ENCODE measurements at places on chromosomes 2 and 18.

DNA sequence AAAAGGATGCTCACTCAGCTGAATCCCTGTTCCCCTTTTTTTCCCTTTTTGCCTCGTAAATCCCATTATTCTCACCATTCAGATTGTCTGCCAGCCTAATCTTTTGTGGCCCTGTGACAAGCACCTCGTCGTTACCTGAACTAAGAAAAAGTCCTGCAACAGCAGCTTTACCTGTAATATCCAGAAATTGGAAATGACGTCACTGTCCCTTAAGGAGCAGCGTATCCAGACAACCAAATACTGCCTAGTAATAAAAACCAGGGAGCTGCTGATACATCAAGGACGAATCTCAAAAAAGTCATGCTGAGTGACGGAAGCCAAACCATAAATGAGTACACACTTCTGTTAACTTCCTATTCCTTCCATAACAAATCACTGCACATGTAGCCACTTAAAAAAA is 694.9 kb downstream of the GALR1 start:
- no peak for DNase-seq

DNA sequence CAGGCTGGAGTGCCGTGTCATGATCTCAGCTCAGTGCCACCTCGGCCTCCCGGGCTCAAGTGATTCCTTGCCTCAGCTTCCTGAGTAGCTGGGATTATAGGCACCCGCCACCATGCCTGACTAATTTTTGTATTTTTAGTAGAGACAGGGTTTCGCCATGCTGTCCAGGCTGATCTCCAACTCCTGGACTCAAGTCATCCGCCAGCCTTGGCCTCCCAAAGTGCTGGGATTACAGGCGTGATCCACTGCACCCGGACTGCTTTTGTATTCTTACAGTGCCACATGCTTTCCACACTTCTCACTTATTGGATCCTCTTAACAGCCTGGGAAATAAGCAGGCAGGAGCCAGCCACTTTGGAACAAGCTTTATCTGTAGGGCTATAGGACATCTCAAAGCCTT is 25.3 kb upstream of the BCL2L11 start:
- DNase-seq, result no peak

GRCh38 chr2:133948610-133949290 is 305.1 kb upstream of the MGAT5 start:
- no peak for DNase-seq

DNA sequence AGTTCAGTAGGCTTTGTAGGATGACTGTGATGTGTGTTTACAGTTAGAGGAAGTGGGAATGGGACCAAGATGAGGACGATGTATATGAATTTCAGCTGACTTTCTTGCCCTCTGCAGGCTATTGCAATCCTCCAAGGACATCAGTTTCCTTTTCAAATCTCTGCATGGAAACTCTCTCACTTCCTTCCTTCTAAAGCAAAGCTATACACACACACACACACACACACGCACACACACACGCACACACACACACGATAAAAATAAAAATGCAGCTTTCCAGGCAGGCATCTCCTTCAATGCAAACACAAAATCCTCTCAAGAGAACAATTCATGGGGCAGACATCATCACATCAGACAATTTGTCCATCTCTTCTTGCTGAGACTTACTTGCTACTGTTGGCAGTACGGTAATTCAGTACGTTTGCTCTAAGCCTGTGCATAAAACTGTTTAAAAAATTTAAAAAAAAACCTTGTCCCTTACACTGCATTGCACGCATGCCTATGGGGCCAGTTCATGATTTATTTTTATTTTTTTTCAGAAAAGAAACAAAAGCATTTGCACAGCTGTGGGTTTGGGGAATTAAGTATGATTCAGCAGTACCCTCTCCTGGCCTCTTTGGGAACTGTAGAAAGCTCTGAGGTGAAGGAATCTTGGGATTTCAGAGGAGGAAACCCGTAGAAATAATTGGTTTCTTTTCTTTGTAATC is 27.1 kb upstream of the ICOS start:
- peak; percentile 22 for DNase-seq

- no peak for DNase-seq
Measured at GRCh38 chr18:13217971-13218367, 591 bp upstream of the LDLRAD4 start.

DNA sequence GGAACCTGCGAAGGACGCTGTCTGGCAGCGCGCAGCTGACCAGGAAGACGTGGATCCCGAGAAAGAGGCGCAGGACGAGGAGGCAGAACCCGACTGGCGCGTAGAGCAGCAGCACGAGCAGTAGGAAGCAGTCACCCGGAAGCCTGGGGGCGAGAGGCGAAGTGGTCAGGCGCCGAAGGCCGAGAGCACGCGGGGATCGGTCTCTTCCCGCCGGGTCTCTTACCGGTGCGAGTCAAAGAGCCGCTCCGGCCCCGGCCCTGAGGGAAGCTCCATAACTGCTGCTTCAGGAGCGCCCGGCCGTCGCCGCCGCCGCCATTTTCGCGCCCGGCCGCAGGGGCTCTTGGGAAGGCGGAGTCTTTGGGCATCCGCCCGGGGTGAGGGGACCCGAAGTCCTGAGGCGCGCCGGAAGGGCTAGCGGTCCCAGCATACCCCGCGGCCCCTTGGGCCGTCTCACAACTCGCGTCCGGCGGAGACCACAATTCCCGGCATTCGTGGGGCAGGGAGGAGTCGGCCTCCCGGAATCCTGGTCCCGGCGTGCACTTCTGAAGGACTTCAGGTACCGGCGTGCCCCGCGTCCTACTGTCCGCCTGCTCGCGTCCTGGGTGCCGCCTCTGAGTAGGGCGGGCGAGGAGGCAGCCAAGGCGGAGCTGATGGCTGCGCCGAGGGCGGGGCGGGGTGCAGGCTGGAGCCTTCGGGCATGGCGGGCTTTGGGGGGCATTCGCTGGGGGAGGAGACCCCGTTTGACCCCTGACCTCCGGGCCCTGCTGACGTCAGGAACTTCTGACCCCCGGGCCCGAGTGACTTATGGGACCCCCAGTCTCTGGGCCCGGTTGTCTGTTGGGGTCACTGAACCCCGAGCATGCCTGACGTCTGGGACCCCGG is at the start of the genes AUP1 and HTRA2:
AUP1 (minus strand) TSS at position 350 of the 882 bp plus-strand sequence; CDS start at position 273, 77 bp downstream.
HTRA2 (plus strand) TSS at position 577 of the 882 bp plus-strand sequence; CDS start at position 651, 74 bp downstream.
- DNase-seq, result peak; percentile 98

GRCh38 chr18:48477348-48477747 is 61.5 kb upstream of the CTIF start:
- DNase-seq, result no peak

DNA sequence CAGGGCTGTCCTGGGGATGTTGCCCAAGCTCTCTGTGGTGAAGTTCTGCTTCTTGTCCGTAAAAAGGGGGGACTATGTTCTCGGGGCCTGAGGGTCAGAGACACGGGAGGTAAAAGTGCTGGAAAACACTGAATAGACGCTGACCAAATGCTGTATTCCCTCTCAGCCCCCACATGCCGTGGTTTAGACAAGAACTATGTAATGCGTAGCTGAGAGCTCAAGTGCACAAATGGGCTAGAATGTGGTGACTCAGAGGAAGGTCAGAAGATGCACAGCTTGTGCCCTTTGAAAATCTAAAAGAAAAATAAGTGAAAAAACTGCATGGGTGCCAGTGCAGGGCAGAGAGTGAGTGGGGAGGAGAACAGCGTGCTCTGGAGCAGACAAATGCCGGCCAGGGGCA is 80.3 kb upstream of the MAP4K4 start:
- no peak for DNase-seq

- no peak for DNase-seq
Measured at GRCh38 chr2:231213931-231214642, 15.7 kb downstream of the ARMC9 start.

DNA sequence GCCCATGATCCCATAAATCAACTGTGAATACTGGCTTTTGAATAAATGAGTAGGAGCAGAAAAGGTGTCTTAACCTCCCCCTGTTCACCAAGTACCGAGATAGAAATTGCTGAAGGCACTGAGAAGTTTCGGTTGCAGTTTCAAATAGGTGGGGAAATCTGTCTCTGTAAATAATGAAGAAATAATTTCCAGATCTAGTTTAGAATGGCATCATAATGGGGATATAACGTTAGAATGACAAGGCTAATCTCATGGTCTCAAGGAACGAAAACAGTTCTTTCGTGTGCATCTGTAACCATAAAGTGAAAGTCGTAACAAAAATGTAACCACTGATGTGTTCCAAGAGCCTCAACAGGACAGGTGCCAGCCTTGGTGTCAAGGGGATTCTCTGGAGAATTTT is 49.9 kb upstream of the TMEM18 start:
- no peak for DNase-seq

GRCh38 chr2:156057647-156058046 is 274.9 kb downstream of the NR4A2 start:
- no peak for DNase-seq

- DNase-seq, result peak; percentile 74
Measured at GRCh38 chr2:48279344-48280090, 250.4 kb upstream of the STON1 start.

- DNase-seq, result no peak
Measured at GRCh38 chr2:50538147-50538546, 493.8 kb downstream of the NRXN1 start.

Measured in NCI-H345 (cell line).